ENCODE measurements at places on chromosomes 7 and 10.

DNA sequence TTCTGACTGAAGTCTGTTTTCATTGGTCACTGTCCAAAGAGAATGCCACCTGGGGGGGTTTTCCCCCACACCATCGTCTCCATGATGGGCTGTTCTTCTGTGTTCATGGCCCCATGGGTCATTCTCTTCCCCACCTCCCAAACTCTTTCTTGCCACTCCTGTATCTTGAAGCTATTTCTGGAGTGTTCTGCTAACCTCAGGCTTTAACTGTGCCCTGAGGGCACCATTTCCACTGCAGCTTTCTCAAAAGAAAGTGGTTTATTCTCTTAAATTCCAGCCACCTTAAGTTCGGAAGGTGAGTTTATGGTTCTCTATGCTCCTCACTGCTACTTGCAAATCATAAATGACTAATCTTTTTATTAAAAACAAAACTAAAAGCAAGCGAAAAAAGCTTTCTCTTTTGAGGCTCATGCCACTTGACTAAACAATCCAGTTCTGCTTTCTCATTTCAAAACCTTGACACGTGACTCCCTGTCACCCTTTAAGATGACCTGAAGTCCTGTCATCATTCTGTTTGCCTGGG lies 7.4 kb upstream of the APBB1IP start:
- no peak for DNase-seq

GRCh38 chr10:36303896-36304295 lies 661.8 kb upstream of the FZD8 start:
- DNase-seq = no peak

- no peak for DNase-seq
Observed at GRCh38 chr10:110680273-110681020, 36.3 kb downstream of the RBM20 start.

- DNase-seq = no peak
Observed at GRCh38 chr7:91191771-91192170, 72.5 kb upstream of the FZD1 start.

DNA sequence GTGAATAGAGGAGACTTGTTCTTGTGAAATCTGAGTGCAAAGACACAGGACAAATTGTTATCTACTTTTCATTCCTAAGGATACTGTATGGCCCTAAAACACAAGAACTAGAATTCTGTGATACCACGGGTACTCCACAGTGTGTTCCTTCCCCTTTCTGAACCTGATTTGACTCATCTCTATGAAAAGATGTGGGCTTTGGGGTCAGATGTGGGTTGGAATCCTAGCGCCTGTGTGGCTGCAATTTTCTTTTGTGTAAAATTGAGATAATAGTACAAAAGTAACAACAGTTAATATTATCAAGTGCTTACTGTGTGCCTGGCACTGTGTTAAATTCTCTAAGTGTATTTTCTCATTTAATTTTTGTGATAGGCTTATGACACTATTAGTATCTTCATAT lies 8.1 kb downstream of the SRGN start:
- DNase-seq = no peak

All from DMS79 (cell line).